ENCODE measurements at places on chromosomes 11 and 22.

DNA sequence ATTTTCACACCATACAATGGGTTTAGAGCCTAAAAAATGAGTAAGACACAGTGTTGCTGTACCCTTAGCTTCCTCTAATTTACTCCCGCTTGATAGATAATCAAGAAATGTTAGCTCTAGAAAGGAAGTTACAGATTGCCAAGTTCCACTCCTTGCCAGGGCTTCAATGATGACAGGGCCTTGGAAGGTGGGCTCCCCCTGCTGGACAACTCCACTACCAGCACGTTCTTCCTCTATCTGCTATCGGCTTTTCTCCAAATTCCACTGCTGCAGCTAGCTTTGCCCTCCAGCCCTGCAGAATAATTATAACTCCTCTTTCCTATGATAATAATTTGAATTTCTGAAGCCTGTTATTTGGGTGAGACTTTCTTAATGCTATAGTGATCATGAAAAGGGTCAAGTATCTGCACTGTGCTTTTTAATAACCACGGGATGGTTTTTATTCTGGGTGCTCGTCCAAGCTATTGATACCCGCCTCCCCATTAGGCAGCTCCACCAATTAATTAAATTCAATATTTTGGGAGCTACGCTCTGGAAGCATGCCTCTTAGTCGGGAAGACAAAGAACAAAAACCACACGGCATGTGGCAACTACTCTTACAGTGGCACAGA, 9.0 kb downstream of the SYN3 start:
- peak; percentile 52 for DNase-seq

- no peak for DNase-seq
Observed at GRCh38 chr11:64059339-64060140, 23.8 kb downstream of the FLRT1 start.

DNA sequence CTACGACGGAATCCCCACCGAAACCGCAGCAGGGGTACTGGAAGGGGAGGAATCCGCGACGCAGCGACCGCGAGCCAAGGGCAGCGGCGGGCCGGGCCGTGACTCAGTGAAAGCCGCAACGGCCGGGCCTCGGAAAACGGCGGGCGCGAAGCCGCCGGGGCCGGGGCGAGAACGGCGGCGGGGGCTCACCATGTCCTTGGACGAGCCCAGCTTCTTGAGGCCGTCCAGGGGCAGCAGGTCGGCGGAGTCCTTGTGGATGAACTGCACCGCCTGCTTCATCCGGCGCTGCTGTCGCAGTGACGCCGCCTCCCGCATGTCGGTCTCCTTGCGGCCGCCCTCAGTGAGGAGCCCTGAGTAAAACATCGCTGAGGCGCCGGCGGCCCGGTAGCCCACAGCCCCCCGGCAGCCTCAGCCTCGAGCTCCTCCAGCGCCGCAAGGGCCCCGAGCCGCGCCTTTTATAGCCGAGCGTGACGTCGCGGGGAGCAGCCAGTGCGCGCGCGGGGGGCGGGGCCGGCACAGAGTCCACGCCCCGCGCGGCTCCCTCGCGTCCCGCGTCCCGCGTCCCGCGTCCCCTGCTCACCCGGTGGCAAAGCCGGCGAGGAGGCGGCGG, at the start of gene NRIP3:
Gene NRIP3, minus strand, starts transcription at position 429 of the 610 bp plus-strand sequence. Its CDS starts 66 bp downstream, at position 363.
- peak; percentile 57 for DNase-seq

GRCh38 chr22:44709881-44710392, 7.9 kb downstream of the PRR5 start:
- no peak for DNase-seq

GRCh38 chr22:26406118-26406517, 22.9 kb upstream of the ASPHD2 start:
- DNase-seq, result no peak

DNA sequence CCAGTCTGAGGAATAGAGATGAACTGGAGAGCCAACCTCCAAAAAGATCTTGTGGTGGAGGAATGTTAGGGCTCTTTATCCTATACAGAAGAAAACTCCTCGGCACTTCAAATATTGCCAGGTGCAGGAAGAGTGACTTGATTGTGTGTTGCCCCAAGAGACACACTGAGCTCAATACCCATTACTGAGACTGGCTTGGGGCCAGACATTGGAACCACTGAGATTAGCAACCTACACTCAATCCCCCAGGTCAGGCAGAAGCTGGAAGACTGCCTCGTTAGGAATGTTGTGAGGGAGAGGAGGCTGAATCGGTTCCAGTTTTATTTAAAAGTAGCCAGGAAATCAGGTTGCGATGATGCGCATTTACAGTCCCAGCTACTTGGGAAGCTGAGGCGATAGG, 2.4 kb upstream of the SGSM3 start:
- DNase-seq, result no peak

DNA sequence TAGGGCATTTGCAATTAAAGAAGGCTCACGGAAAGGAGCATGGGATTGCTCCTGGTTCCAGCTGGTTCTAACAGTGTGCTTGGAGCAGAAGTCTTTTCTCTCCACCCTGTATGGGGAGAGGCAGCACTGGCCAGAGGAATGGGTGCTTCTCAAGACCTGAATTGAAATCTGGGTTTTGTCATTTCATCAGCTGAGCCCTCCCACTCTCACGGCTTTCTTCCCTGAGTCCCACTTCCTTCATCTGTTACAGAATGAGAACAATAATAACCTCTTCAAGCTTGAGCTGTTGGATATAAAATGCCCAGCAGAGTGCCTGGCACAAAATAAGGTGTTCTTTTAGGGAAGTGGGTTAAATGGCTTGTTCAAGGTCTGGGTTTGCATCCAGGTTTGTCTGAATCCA, 17.2 kb downstream of the CNTF start:
- DNase-seq, result no peak

DNA sequence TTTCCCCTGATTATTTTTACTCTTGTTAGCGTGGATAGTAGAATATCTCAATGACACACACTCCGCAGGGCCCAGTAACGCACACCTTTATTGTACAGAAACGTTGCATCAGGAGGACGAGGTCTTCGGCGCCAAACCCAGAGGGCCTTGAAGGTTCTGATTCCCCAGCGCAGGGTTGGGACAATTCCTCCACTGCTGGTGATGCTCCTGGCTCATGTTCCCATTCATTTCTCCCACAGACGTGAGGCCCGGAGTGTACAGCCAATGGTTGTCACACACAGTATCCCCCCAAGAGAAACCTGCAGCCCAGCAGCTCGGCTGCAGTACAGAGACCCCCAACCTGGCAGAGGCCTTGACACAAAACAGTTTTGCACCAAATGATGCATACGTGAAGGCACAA, 6.1 kb upstream of the ANO1 start:
- no peak for DNase-seq

- no peak for DNase-seq
Observed at GRCh38 chr11:14967581-14968243, 4.4 kb downstream of the CALCA start.

DNA sequence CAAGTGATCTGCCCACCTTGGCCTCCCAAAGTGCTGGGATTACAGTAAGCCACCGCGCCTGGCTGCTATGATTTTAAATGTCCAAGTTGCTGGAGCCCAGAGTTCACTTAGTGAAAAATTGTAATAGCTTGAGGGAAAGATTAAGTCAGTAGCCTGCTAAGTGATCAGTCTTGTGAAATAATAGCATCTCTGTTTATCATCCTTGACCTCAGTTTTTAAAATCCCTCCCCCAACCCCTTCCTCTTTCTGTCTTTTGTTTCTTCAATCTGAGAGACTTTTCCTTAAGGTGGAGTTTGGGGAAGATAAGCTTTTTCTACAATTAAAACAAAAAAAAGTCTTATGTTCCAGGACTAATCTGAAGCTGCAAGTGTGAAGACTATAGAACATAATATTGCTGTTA, 6.4 kb downstream of the HIPK3 start:
- no peak for DNase-seq

GRCh38 chr22:31537019-31537535, 40.7 kb downstream of the SFI1 start:
- no peak for DNase-seq

DNA sequence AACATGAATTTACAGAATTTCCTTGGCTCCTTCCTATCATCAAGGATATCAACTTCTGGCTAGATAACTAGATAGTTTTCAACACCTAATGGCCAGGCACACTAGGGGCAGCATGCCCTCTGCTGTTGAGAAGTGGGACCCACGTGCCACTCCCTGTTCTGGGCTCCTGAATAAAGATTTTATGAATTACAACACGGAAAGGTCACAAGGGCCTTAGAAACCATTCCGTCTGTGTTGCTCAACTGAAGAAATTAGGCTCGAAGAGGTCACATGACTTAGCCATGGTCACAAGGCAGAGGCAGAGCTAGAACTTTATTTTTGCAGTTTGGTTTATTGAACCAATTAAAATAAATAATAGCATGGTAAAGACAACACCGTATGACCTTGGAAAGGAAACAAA, 36.0 kb downstream of the PRCP start:
- DNase-seq, result peak; percentile 58

GRCh38 chr11:32137869-32138268, 47.0 kb downstream of the RCN1 start:
- DNase-seq, result no peak

- DNase-seq, result no peak
Observed at GRCh38 chr11:85855341-85855656, at the start of gene CCDC83. CCDC83 (plus strand) TSS chr11:85855383; CDS start chr11:85865124, 9,741 bp downstream.

DNA sequence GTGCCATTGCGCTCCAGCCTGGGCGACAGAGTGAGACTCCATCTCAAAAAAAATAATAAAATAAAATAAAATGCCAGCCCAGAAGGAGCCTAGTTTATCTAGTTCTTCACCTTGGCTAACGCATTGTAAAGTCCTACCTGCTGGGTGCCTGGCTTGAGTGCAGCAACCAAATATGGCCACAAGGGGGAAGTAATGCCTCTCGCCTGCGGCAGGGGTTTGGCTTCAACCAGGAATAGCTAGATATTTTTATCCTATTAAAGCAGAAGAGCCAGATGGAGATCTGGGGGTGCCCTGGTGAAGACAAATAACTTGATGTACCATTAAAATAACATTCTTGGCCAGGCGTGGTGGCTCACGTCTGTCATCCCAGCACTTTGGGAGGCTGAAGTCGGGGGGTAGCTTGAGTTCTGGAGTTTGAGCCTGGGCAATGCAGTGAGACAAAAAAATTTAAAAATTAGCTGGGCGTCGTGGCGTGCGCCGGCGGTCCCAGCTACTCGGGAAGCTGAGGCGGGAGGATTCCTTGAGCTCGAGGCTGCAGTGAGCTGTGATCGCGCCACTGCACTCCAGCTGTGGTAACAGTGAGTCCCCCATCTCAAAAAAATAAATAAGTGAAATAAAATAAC, 20.6 kb upstream of the PLEKHB1 start:
- peak; percentile 67 for DNase-seq

DNA sequence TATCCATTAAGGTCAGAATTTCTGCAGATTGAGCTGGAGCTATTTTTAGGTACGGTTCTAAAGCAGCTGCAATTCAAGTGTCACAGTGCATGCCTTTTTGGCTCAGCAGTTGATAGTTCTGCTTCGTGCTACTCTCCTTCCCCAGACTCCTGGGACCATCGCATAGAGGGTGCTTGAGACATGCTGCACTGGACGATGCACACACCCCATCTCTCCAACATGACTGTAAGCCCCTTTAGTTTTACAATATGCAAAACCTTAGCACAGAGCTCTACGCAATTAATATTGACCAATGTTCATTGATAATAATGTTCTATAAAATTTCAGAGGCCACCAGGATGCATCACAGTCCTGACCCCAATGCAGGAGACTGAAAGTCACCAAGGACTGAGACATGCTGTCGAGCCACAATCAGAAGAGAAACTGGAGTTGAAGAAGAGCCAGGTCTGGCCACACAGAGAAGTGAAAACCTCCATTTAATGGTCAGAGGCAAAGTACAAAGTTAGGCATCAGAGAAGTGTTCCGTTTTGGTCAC, 120.9 kb upstream of the ZC3H12C start:
- DNase-seq, result no peak
